ENCODE measurements at places on chromosomes 1 and 21. TPM values are rescaled to one million over a fixed set of nuclear protein-coding genes. Genes with fewer than 3 reads are reported as not detected.

- H3K27ac ChIP-seq: no peak overlapping the region
- no peaks in the 10 kb centered on the region for H3K36me3 ChIP-seq
- DNase-seq: no peak
- H3K4me1 ChIP-seq: no peaks in the 10 kb centered on the region
- no peak overlapping the region for H3K4me3 ChIP-seq
Measured at GRCh38 chr1:17674726-17675500, 80.2 kb upstream of the ACTL8 start.

- no peak overlapping the region for H3K27ac ChIP-seq
- no peak overlapping the region for H3K4me3 ChIP-seq
- H3K27me3 ChIP-seq: no peaks in the 10 kb centered on the region
- peaks cover 33% of the 10 kb centered on the region for H3K4me1 ChIP-seq
- no peak for DNase-seq
- peaks cover 44% of the 10 kb centered on the region for H3K36me3 ChIP-seq
Measured at GRCh38 chr1:173888749-173889148, 20.6 kb downstream of the ZBTB37 start.

DNA sequence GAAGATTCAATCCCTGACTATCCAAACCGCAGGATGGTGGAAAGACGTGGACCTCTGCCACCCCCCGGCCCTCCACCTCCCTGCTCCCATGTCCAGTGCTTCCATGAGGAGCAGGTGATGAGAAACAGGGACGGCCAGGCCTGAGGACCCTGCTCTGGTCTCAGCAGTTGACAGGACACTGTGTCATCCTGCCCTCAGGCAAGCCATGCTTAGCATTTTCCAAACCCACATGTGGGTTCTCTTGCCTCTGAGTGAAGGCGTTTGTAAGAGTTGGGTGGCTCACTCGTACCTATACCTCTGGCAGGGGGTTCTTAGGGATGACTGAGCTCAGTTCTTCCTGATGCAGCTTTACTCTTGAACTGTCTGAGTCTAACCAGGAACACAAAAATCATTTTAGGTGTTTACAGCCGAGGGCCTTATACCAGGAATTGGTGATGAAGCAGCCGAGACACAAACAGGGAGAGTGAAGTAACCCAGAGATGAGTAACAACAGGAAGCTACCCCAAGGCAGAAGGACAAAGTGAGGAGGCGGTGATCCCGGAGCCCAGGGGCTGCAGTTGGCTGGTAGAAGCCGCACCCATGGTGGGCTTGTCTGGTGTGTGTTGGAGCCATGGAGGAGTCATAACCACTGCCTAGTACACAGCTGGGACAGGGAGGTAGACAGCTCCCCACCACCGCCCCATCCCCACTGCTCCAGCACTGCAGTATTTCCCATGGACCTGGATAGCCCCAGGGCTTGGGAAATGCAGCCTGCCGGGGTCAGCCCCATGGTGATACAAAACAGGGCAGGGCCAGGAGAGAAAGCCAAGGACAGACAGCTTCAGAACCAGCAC is 21.4 kb downstream of the MYBPH start:
- no peak for DNase-seq
- H3K27ac ChIP-seq: no peak overlapping the region
- no peaks in the 10 kb centered on the region for H3K4me1 ChIP-seq

GRCh38 chr1:237709355-237709754 is 181.4 kb downstream of the ZP4 start:
- peaks cover 8% of the 10 kb centered on the region for H3K36me3 ChIP-seq
- H3K27ac ChIP-seq: no peak overlapping the region
- no peaks in the 10 kb centered on the region for H3K4me1 ChIP-seq
- DNase-seq: no peak

Gene ZNF683
- 4.1 TPM for polyA plus RNA-seq

Gene FCN3
- not detected for polyA plus RNA-seq

Gene ACTL8
- not detected for polyA plus RNA-seq

Gene ATP6V1G3
- not detected for polyA plus RNA-seq
